ENCODE measurements at places on chromosomes 3 and 15.

- DNase-seq: peak; percentile 10
Measured at GRCh38 chr3:70108072-70108471, 108.5 kb downstream of the SAMMSON start.

- no peak for DNase-seq
Measured at GRCh38 chr3:23000371-23000770, 202.8 kb upstream of the UBE2E2 start.

DNA sequence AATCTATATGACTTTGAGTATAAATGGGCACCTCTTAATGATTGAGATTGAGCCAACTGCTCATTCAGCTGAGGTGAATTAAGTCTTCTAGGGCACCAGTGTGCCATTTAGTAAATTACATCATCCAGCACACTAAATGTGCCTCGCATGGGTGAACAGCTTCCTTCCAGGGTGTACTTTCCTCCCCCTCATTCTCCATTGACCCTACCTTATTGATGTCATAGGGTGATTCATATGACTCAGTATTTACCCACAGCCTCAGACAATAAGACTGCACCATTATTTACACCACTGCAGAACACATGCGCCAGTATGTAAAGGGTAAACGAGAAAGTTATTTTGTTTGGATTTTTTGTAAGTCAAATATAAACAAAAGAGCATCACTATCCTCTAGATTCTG, 185.2 kb upstream of the ARL6 start:
- no peak for DNase-seq

DNA sequence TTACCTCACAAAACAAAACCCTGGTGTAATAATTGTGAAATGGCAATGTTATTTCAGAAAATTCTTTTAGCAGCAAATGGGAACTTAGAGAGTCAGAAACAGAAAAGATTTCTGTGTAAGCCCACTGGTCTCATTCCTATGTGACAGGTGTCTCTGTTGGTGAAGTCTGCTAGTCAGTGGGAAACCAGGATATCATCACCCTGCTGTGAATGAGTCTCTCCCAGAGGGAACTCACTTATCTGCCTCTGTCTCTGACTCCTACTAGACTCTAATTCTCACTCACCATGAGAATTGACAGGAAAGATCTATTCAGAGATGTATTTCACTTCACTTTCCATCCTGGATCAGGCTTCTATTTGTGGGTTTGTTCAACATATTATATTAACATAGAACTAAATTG, 266.0 kb downstream of the EPHA3 start:
- DNase-seq: no peak

GRCh38 chr3:185327062-185327461, 35.9 kb upstream of the MAP3K13 start:
- DNase-seq: no peak

DNA sequence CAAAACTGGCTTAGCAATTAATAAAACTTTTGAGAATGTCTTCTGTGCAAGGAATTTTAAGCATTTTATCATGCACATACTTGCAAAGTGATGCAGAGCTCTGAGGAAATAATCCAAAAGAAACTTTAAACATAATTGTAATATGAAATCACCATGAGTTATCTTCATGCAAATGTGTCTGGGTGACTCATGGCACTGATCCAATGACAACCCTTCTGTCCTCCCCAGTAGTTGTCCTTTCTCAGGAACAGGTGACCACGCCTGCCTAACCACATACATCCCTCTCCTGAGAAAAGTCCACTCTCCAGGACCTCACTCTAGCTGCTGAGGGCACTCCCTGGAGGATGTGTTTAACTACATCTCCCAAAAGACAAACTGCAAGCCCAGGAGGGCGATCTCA, 530.6 kb upstream of the IL12A start:
- DNase-seq: no peak

DNA sequence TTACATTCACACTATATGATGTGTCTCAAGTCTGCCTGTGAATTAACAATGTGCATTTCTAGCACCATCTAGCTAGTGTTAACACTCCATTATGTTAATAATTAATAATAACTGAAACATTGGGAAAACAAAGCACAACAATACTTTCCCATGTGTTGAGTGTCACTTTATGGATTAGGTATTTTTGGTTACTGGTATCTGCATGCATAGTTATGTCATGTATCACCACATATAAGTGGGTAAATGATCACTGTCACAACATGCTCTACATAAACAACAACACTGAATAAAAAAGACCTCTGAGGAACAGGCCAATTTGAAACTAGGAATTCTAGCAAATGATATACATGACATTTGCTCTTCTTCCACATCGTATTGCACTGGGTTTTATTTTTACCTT, 74.7 kb downstream of the MLH1 start:
- no peak for DNase-seq

- DNase-seq: no peak
Measured at GRCh38 chr3:195040094-195040493, 230.9 kb downstream of the XXYLT1 start.

DNA sequence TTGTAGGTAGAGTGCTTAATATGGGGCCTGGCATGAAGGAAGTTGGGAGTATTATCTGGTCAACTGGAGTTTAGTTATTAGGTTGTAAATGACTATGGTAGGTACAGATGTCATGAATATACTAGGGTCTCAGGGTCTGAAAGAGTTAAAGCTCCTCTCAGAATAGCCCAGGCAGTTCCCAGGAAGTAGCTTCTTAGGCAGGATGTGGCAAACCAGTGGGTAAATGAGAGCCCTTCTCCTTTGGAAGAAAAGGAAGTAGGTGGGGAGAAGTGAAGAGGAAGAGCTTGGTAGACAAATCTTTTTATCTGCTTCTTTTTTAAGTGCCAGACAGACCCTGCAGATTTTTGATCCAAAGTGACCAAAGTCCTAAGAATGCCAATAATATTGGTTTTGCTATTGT, 24.5 kb downstream of the MAP2K1 start:
- no peak for DNase-seq
